Activated CD8-positive, alpha-beta T cell treated with anti-CD3 and anti-CD28 coated beads, Interleukin-2, amount 10 ng/mL, durations not matched to agents 7 days and 5 days (primary cell): ENCODE measurements at places on chromosomes 2 and 18.

- DNase-seq: no peak
- no peaks in the 10 kb centered on the region for H3K27me3 ChIP-seq
- H3K36me3 ChIP-seq: no peaks in the 10 kb centered on the region
- H3K4me1 ChIP-seq: no peaks in the 10 kb centered on the region
- no peak overlapping the region for H3K4me3 ChIP-seq
Observed at GRCh38 chr2:166454006-166454595, 39.9 kb downstream of the SCN7A start.

GRCh38 chr18:8121942-8122480 is 487.2 kb upstream of the RAB12 start:
- no peaks in the 10 kb centered on the region for H3K4me1 ChIP-seq
- no peak overlapping the region for H3K27ac ChIP-seq
- H3K27me3 ChIP-seq: no peaks in the 10 kb centered on the region
- H3K4me3 ChIP-seq: no peak overlapping the region
- no peaks in the 10 kb centered on the region for H3K36me3 ChIP-seq
- no peak for DNase-seq

DNA sequence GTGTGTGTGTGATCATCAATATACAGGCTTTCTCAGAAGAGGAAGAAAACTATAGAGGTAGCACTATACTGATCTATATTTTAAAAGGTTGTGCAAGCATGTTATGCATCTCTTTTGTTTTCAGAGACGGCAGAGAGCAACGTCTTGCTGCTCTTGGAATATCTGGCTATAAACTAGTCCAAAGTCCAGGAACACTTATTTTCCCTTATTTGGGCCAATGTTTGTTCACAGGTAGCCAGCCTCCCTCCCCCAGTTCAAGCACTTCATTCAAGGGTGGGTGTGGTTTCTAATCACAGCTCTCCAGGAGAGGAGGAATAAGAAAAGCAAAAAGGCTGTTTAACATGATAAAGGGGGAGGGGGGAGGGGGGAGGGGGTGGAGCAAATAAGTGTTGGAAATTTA is 4.2 kb downstream of the FZD5 start:
- peaks cover 25% of the 10 kb centered on the region for H3K4me1 ChIP-seq
- no peaks in the 10 kb centered on the region for H3K36me3 ChIP-seq
- no peak for DNase-seq
- H3K4me3 ChIP-seq: no peak overlapping the region
- H3K27ac ChIP-seq: no peak overlapping the region

DNA sequence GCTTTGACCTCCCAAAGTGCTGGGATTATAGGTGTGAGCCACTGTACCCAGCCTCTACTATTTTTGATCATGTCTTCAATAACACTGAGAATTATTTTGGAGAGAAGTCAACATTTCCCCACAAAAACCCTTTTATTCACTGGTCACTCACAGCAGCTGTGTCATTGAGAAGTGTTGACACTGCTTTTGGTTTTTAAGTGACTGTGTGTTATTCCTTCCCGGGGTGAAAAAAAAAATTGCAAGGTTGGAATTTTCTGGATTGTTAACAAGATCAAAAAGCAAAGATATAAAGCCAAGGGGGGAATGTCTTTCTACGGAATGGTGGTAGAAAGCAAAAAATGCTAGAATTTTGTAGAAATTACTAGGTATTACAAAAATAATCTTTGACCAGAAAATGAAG is 61.5 kb downstream of the TANC1 start:
- no peaks in the 10 kb centered on the region for H3K4me1 ChIP-seq
- no peaks in the 10 kb centered on the region for H3K36me3 ChIP-seq
- H3K27ac ChIP-seq: no peak overlapping the region
- H3K27me3 ChIP-seq: no peaks in the 10 kb centered on the region

DNA sequence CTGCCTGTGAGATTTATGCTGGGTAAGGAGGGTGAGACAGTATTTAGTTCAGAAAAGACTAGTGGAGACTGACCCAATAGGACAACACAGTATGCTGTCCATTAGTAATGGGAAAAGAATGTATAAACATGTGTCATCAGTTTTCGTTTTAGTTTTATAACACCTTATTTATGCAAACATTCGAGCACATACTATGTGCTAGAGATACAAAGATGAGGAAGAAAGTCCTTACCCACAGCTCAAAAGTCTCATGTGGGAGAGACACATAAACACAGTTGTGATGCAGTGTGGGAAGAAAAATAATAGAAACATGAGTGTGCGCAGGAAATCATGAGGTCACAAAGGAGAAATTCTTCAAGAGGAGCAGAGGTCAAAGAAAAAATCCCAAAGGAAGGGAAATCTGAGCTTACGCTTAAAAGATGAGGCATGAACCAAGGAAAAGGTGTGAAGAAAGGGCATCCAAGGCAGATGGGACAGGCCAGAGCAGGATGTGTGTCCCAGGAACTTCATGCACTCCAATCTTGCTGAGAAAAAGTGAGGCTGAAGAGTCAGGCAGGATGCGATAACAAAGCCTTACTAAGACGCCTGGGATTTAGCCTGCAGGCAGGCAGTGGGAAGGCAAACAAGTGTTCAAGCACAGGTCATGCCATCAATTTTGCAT is 8.1 kb downstream of the METTL21A start:
- H3K36me3 ChIP-seq: peaks cover 56% of the 10 kb centered on the region
- DNase-seq: no peak
- H3K4me3 ChIP-seq: no peak overlapping the region
- peaks cover 29% of the 10 kb centered on the region for H3K4me1 ChIP-seq

DNA sequence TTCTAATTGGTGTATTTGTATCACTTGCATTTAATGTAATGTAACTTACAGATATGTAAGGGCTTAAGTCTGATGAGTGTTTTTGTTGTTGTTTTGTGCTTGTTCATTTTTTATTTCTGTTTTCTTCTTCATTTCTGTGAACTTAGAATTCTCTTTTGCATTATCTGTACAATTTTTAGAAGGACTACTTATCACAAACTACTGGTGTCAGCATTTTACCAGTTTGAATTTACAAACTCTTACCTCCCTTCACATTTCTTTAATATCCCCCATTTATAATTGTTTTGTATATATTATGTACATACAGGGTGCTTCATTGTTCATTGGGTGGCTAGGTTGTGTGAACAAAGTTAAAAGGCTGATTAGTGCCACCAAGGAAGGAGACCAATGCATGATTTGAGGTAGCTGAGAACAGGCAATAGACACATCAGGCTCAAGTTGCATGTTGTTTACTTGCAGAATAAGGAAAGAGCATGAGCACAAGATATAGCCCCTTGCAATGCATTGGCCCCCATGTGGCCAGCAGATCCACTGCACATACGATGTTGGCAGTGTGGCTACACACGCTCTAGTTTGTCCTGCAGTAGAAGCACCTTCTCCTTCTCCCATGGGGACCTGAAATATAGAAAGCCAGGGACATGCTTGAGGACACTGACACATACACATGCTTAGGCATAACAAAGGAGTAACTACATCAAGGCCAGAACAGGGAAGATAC is 198.2 kb downstream of the CD8B2 start:
- peaks cover 2% of the 10 kb centered on the region for H3K27me3 ChIP-seq
- no peaks in the 10 kb centered on the region for H3K4me1 ChIP-seq
- no peak for DNase-seq
- no peak overlapping the region for H3K4me3 ChIP-seq
- H3K36me3 ChIP-seq: no peaks in the 10 kb centered on the region

DNA sequence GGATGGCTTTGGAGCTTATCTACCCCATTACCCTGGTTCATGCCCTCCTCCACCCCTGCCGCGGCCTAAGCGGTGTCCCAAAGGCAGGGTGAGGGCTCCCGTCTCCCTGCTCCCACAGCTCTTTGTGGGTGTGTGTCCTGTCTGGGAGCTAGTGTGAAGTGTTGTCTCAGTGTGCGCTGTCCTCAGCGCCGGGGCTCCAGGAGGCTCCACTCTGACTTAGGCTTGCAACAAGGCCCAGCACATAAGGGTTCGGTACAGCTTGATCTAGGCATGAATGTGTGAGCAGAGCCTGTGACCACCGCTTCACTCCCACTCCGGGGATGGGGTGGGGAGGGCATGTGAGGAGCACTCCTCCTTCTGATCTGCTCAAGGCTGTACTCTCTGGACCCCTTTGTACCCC is 1.2 kb downstream of the MC2R start:
- H3K4me3 ChIP-seq: no peak overlapping the region
- H3K36me3 ChIP-seq: no peaks in the 10 kb centered on the region
- DNase-seq: no peak
- H3K27me3 ChIP-seq: no peaks in the 10 kb centered on the region

DNA sequence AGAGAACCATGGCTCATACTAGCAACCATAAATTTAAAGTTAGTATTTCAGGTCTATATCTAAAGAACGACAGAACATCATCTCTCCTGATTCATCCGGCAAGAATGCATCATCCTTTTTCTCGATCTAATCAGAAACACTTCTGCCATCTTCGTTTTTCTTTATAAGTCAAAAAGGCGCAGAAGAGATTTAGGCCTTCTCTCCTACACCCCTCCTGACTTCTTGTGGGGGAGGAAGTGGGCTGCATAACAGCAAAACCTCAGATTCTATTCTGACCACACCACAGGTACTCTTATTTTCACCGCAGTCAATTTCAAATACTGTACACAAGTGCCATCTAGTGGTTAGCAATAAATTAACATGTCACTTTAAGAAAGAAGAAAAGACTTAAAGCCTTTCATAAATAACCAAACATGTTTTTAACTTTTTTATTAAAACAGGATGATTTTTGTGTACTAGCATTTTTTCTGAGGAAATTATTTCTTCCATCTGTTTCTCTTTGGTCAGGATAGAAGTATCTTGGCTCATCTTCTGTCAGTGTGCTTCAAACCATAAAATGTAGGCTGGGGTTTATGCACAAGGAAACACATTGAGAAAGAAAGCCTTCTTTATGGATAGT is 48.4 kb upstream of the PIK3C3 start:
- no peaks in the 10 kb centered on the region for H3K36me3 ChIP-seq
- no peak overlapping the region for H3K4me3 ChIP-seq

DNA sequence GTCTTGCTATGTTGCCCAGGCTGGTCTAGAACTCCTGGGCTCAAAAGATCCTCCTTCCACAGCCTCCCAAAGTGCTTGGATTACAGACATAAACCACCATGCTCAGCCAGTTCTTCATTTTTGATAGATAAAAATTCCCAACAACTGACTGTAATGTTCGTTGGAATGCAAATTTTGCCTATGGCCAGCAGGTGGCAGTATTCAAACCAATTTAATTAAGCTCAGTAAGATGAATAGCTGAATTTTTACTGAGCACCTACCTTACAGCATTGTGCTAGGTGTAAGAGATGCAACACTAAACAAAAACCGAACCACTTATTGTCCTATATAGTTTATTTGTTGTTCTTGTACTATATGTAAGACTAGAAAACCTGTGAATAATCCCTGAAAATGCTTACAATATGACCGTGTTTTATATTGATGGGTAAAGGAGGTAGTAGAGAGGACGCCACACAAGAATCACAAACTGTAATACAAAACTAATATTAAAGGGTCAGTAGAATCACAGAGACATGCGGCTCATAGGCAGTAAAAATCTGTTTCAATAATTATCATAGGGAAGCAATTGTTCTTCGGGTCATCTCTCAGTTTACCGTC is 8.2 kb upstream of the TMEM182 start:
- H3K4me1 ChIP-seq: no peaks in the 10 kb centered on the region
- peak; percentile 51 for DNase-seq
- no peaks in the 10 kb centered on the region for H3K27me3 ChIP-seq
- H3K27ac ChIP-seq: no peak overlapping the region
- no peaks in the 10 kb centered on the region for H3K36me3 ChIP-seq

- peaks cover 12% of the 10 kb centered on the region for H3K4me1 ChIP-seq
- peaks cover 3% of the 10 kb centered on the region for H3K36me3 ChIP-seq
- no peaks in the 10 kb centered on the region for H3K27me3 ChIP-seq
Observed at GRCh38 chr2:43319541-43319940, 93.1 kb upstream of the ZFP36L2 start.

GRCh38 chr2:126908721-126909177 is 10.1 kb downstream of the TEX51 start:
- H3K27me3 ChIP-seq: peaks cover 6% of the 10 kb centered on the region
- H3K36me3 ChIP-seq: no peaks in the 10 kb centered on the region
- no peaks in the 10 kb centered on the region for H3K4me1 ChIP-seq
- DNase-seq: no peak
- no peak overlapping the region for H3K4me3 ChIP-seq

DNA sequence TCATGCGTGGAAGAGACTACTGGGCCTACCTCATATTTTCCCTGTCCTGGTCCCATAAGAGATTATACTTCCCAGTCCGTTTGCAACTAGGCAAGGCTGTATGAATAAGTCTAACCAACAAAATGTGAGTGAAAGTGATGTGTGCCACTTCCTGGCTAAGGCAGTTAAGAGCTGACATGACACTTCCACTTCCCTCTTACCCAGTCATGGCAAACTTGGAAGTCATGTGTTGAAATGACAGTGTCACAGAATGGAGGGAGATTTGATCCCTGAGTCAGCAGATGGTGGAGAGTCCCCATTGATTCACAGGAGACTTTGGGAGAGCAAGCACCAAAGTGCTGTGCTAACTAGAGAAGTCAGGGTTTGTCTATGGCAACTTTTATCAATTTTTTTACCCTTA is 36.4 kb downstream of the TACR1 start:
- no peaks in the 10 kb centered on the region for H3K36me3 ChIP-seq
- no peak for DNase-seq
- peaks cover 5% of the 10 kb centered on the region for H3K27me3 ChIP-seq
- no peak overlapping the region for H3K27ac ChIP-seq

DNA sequence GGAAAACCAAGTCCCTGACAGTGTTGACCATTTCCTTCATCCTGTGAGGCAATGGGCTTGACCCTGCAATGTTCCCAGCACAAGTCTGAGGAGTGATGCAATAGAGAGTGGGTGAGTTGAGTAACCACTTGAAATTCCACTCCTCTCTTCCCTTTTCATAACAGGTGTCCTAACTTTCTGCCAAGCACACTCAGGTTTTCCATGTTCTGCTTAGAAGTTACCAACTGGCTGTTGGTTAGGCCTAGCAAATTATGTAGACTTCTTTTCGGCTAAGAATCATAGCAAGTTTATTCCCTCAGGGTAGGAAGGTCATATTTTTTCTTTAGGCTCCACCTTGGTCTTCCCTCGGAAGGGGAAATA is 11.5 kb downstream of the GNLY start:
- H3K27me3 ChIP-seq: peaks cover 12% of the 10 kb centered on the region
- no peak overlapping the region for H3K4me3 ChIP-seq
- DNase-seq: no peak
- peak overlapping the region; percentile 84 for H3K27ac ChIP-seq

DNA sequence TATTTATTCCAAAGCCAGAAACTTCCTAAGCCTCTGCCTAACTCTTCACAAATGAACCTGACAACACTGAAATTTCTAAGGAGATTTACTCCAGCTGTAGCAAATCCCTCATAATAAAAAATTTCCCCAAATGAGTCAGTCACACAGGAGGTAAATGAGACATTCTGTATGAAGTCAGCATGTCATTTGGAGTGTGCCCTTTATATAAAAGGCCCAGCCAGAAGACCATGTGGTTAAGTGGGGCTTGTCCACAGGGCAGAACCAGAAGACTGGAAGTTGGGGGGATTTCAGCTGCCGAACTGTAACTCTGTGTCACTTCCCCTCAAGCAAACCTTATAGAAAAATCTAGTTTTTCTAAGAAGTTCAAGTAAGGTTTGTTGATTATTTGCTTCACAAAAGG is 30.2 kb downstream of the NRP2 start:
- DNase-seq: no peak
- H3K27ac ChIP-seq: no peak overlapping the region
- H3K4me3 ChIP-seq: no peak overlapping the region
- H3K27me3 ChIP-seq: peaks cover 2% of the 10 kb centered on the region
